Activated T-cell treated with anti-CD3 and anti-CD28 coated beads, Interleukin-2, amount 50 U/mL, for 4 hours (primary cell): ENCODE measurements at places on chromosomes 6 and 20.

DNA sequence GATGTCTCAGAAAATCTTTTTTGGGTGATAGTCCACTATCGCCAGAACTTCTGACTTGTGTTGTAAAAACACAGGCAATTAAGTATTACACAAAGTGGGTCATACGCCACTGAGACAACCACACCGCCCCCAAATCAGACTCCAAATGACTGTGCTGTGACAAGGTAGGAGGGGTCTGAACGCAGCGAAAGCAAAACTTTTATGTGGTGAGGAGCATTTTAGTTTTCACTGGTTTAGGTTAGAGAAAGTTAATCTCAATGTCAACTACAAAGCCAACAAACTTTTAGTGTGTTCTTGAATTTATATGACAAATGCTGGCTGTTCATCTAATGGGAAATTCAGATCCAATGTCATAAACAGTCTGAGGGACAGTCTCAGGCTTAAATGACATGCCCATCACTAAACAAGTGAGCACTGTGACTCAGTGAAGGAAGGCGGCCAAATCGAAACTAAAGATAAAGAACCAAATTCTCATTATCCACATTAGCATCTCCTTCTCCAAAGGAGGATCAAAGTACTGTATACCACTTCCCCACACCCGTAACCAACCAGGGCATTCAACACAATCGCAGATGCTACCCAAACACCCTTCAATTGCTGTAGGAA lies 186.7 kb downstream of the GJA10 start:
- DNase-seq: peak; percentile 68

- no peak for DNase-seq
Observed at GRCh38 chr6:113607821-113608545, 249.2 kb upstream of the MARCKS start.

DNA sequence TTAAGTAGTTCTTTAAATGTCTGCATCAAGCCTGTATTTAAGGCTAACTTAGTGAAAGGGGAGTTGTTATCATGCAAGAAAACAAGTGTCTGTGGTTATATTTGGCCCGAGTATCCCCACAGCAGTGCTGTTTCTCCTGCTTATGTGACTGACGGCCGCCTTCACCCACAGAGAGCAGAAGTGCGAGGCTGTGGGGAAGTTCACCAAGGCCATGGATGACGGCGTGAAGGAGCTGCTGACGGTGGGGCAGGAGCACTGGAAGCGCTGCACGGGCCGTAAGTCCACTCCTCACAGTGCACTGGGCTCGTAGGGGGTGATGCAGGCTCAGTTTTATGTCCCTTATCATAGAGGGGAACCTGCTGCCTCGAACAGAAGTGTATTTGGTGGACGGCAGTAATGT lies 53.2 kb upstream of the SYNJ2 start:
- DNase-seq: no peak

GRCh38 chr20:45322952-45323383 lies 14.9 kb upstream of the MATN4 start:
- no peak for DNase-seq

DNA sequence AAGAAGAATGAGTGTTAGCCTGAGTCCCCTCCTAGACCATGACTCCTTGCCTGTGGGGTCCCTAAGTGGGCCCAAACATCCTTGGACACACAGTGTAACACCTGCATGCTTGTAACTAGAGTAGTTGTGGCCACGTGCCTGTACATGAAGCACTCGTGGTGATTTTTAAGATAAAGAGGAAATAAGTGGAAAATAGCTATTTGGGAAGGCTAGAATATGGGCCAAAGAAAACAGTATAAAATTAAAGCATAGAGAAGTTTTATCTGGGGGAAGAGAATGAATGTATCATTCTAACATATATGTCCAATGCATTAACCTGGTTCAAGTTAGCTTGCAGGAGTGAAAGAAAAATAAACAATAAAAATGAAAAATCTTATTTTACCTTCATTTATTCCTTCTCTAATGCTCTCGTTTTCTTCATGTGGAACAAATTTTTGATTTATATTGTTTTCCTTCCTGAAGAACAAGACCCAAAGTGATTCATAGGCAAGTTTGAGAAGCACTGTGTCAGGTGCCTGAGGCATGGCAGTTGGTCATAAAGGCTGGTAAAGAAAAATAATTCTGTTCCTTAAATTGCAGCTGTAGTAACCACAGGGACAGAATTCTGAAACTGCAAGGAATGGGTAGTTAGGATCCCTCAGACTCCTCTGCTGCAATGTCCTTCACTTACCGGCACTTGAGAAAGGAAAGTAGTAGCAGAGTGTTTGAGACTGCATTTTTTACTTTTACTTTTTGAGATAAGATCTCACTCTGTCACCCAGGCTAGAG lies 8.5 kb upstream of the CST3 start:
- no peak for DNase-seq

DNA sequence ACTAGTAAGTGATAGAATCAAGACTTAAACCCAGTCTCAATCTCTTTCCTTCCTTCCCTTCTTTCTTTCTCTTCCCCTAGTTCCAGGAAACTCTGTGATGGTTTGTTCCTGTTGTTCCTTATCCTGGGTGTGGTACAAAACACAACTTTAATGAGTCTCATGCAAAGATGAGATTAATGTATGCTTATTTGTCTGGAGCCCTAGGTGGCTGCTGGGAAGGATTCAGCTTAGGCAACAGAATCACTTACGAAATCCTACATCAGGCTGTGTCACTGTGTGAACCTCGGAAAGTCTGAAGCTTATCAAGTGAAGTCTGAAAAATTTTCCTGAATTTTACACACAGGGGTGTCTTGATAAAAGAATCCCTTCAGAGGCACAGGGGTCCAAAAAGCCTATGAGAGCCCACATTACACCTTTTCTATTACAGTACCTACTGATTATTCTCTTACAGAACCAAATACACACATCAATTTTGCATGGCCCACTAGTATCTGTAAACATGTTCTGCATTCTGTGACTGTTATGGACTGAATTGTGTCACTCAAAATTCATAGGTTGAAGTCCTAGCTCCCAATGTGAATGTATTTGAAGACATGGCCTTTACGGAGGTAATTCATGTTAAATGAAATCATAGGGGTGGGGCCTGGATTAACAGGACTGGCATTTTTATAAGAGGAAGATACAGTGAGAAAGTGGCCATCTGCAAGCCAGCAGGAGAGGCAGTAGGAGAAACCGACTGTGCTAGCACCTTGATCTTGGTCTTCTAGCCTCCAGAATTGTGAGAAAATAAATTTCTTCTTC lies 144.7 kb downstream of the MYB start:
- DNase-seq: no peak

GRCh38 chr6:71509191-71510005 lies 220.8 kb downstream of the OGFRL1 start:
- no peak for DNase-seq
